AG08396 (cell line): ENCODE measurements at places on chromosomes 4 and X.

GRCh38 chr4:76823495-76823894 is 74.4 kb downstream of the SOWAHB start:
- DNase-seq: no peak

DNA sequence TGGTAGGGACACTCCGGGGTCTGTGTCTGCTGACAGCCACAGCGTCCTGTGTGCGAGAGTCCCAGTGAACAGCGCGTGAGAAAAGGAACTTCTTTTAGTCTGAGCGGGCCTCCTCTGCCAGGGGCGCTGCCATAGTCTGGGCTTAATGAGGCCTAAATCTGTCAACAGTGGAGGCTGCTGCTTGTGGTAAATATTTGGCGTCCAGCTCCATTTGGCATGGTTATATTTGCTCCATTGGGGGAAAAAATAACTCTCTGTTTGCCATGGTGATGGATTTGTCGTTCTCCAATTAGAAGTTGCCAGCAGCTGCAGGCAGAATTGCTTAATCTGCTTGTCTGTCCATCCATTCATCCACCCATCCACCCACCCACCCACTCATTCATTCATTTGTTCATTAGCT is 71.4 kb upstream of the PSAPL1 start:
- no peak for DNase-seq

DNA sequence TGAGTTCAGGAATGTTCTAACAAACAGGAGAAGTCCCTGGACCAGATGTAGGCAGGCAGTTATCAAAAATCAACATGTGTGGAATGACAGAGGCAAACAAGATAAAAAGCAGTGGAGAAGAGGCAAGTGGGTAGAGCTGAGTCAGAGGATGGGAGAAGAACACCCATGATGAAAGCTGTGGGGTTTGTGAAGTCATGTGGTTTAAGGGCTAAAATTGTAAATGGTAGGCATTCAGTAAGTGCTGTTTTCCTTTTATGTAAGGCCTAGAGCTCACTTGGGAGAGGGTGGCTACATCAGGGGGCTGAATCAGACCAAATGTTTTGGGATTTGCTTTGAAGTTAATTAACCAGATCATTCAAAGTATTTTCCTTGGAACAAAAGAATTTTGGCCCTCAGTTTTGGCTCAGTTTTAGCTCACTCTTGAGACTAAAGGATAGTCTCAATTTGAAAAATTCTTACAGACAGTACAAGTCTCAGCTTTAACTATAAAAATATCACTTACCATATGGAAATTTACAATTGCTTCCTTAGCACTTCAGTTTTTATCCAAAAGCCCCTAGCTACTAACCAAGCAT is 114.5 kb upstream of the PCDH7 start:
- DNase-seq: no peak

DNA sequence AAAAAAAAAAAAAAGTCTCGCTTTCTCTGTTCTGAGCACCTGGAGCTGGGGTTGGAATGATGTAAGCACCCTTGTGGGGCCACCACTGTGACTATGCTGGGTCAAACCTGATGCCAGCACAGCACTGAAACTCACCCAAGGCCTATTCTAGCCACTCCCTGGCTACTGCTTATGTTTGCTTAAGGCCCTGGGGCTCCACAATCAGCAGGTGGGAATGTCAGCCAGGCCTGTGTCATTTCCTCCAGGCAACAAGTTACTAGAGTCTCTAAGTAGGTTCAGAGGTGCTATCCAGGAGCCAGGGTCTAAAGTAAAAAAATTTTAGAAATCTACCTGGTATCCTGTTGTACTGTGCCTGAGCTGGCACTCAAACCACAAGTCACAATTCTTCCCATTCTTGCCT is 1306.8 kb downstream of the STIM2 start:
- DNase-seq: no peak

DNA sequence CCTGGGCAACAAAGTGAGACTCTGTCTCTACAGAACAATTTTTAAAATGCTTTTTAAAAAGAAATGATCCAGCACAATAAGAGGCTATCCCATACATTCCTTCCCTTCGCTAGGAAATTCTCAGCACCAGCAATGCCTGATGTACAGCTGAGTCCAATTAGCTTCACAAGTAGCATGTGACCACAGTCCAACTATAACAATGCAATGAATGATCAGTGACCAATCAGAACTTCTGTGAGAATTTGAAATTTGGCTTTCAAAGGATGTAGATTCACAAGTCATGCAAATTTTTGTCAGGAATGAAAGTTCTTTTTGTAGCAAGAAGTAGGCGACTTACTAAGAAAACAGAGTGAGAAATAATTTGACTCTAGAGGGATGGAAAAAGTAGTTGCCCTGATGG is 278.5 kb upstream of the UGT8 start:
- no peak for DNase-seq

- DNase-seq: peak; percentile 80
These were observed at the start of gene PRPS2 for GRCh38 chrX:12791257-12792228. PRPS2 (plus strand) TSS chrX:12791412; CDS start chrX:12791498, 86 bp downstream.

DNA sequence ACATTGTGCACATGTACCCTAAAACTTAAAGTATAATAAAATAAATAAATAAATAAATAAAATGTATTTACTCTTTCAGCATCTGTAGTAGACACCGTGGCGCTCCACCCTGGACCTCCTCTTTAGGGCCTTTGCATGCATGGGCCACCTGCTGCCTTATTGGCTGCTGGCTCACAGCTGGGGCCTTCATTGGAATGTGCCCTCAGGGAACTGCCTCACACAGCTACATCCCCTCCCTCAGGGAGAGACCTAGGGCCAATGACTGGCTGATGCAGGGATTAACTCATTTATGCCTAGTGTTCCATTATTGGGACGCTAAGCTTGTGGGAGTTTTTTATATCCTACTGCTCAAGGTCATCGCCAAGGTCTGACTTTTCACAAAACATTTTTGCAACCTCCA is 302.9 kb upstream of the FTHL17 start:
- DNase-seq: no peak

- DNase-seq: no peak
These were observed at the start of gene CRLF2 for GRCh38 chrX:1212532-1212931. CRLF2 (minus strand) TSS chrX:1212649; CDS start chrX:1212634, 15 bp downstream.

DNA sequence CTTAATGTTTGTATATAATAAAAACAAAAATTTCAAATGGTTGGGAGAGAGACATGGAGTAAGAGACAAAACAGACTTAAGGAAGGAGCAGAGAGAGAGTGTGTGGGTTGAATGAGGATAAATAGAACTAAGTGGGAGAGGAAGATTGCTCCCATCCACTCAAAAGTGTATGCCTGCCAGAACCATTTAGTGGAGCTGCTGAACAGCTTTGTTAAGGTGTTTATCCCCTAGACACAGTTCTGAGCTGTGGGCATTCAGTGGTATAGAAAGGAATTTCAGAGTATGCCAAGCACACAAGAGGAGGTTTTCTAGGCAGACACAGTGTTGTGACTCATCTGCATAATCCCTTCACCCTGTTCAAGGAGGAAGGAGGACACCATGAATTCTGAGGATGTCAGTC is 508.6 kb upstream of the EPHA5 start:
- DNase-seq: no peak

DNA sequence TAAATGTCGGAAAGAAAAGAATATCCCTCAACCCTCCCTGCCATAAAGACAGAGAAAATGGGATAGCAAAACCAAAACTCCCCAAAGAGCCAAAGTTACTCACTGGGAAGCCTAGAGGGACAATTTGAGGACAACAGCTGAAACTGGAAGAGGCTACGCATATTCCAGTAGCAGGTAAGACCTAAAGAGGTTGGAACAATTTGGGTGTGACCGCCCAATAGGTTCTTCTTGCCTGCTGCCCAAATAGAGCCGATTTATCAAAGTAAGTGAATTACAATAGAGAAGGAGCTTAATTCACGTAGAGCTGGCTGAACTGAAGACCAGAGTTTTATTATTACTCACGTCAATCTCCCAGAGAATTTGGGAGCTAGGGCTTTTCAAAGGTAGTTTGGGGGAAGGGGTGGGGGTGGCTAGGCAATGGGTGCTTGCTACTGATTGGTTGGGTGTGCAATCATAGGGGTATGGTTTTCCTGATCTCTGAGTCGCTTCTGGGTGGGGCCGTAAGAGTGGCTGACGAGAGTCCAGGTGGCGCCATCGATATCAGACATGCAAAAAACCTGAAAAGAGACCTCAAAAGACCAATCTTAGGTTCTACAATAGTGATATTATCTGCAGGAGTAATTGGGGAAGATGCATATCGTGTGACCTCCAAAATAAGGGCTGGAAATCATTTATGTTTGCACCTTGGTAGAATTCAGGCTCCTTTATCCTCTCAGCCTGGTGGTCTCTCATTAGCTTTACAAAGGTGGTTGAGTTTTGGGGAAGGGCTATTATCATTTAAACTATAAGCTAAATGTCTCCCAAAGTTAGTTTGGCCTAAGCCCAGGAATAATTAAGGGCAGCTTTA is 39.0 kb upstream of the SLC7A3 start:
- DNase-seq: no peak

DNA sequence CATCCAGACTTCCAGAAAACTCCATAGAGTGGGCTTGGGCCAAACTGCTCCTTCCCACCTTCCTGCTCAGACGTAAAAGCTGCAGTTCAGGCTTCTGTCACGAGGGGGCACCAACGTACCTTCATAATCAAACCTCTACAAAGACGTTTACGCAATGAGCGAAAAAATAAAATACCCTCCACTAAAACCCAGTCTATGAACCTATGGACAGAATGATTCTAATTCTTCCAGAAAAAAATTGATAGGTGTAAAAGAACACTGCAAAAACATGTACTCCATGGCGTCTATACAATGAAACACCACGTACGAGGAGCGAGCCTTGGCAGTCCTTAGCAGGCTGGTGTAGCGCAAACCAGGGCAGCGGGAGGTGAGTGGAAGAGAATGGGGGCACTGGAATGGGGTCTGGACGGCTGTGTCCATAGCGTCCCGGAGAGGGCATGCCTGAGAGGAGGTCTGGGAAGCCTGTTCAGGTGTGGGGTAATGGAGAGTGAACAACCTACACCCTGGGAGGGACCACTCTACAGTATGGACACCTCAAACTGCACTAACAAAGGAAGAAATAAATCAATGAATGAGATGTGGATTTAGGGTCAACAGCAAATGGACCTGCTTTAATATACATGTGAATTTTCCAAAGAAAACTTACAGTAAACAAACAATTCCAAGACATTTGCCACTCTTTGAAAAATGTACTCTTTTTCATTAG is 14.4 kb upstream of the RAB40A start:
- peak; percentile 27 for DNase-seq

DNA sequence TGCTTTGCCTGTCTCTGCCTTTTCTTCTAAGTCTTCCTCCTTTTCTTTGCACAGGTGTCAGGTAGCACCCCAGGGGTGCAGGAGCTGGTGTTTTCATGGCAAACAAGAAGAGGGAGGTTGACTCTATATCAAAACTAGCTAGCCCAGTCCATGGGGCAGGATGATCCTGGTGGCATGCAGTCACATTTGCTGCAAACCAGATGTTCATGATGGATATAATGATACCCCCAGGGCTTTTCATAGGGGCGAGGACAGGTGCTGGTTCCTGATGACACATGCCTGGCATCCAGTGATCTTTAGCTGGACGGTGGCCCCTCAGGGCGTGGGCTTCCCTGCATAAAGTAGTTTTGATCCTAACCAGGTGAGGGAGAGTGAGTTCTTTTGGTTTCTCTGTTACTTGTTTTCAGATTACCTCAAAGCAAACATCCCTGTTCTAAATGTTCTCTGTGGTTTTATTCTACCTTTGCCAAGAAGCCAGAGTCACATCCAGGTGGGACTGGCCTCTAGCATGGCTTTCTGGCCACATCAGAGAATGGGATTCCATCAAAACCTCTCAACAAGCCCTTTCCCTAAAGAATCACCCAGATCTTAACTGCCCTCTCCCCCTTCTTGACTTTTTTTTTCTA is 11.2 kb upstream of the UBA6 start:
- no peak for DNase-seq

DNA sequence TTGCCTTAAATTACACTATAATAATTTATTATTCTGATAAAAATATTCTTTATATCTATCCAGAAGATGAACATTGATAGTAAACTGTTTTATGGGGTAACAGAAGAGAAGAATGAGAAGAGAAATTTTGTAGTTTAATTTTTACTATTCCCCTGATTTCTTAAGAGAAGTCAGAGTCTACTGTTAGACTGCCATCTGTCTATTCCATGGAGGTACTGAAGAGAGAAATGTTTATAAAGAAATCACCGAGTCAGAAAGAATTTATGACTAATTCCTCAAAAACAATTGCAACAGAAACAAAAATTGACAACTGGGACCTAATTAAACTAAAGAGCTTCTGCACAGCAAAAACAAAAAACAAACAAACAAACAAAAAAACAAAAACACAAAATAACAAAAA is 149.9 kb downstream of the FGF16 start:
- peak; percentile 11 for DNase-seq

DNA sequence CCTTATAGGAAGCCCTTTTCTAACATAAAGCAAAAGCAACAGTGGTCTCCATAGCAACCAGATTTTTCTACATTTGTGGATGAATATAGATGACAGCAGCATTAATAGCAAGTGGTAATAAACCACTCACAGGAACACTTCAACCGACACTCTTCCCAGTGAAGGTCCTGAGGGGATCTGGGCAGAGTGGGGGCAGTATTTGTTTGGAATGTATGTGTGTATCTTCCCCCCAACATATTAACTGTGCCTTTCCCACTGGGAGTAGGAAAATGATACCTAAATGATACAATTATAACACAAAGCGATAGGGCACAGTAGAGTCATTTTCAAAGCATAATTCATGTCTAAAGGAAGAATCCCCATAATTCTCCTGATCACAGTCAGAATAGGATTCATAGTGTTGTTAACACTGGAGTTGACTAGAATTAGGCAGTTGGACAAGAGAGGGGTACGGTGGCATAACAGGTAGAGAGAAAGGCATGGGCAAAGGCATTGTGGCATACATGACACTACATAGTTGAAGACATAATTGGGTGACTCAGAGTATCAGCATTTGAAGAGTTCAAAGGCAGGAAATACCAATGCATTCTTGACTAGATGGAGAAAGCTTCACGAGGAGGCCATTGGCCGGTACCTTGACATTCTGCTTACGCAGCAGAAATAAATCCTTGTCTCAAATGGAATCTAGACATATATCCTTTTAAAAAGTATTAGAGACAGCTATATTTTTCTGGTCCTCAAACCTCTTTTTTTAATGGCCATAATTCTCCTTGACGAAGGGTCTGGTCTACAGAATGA is 15.2 kb downstream of the CAPN6 start:
- DNase-seq: no peak

DNA sequence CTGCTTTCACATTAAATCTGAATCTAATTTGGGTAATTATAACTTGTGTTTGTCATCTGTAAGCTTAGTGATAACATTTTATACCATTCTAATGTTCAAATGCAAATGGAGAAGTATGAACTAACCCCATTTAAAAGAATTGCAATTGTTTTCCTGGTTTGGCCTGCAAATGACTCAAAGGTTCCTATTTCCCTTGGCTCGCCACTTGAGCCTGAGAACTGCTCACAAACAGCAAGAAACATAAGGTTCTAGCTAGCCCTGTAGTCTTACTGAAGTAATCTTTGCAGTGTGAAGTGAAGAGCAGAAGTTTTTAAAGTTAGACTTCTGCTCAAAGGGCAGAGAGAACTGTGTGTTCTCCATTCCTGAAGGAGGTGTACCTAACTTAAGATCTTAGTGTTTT is 27.2 kb downstream of the UPRT start:
- DNase-seq: no peak

DNA sequence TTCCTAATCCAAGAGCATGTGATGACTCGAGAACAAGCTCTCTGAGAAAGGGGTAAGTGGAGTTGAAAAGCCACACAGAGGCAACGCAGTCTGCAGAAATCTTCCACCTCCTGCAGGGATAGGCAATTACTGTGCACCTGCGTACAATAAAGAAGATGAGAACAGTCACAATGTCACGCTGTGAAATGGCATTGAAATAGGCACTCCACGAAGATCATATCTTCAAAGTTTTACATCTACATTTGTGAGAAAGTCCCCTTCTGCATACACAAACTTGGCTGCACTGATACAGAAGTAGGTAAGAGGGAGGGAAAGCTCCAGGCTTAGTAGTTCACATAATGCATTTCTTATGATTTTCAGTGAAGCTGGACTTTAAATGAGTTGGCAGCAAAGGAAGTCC is 27.1 kb downstream of the DDX60L start:
- no peak for DNase-seq
